ENCODE measurements at places on chromosomes 7 and 10. TPM values are rescaled to one million over a fixed set of nuclear protein-coding genes. Genes with fewer than 3 reads are reported as not detected.

The TCERG1L gene
- polyA plus RNA-seq: 3.6 TPM

The OPALIN gene
- 0.03 TPM for polyA plus RNA-seq

The ADRA2A gene
- 6.2 TPM for polyA plus RNA-seq

The HHEX gene
- 0.56 TPM for polyA plus RNA-seq

The CHST12 gene
- 24.1 TPM for polyA plus RNA-seq

The GPR26 gene
- 0.11 TPM for polyA plus RNA-seq

The NUB1 gene
- 22.1 TPM for polyA plus RNA-seq

The DPP6 gene
- 4.3 TPM for polyA plus RNA-seq

The TES gene
- 18.2 TPM for polyA plus RNA-seq

The ST8SIA6 gene
- 0.50 TPM for polyA plus RNA-seq

The IGFBP3 gene
- 12.1 TPM for polyA plus RNA-seq

The SSC4D gene
- polyA plus RNA-seq: 30.8 TPM

The TAS2R3 gene
- 0.49 TPM for polyA plus RNA-seq

The DLX6 gene
- not detected for polyA plus RNA-seq

The TFEC gene
- not detected for polyA plus RNA-seq

The TEX36 gene
- polyA plus RNA-seq: not detected

The POLR2J2 gene
- 2.1 TPM for polyA plus RNA-seq

The BICC1 gene
- polyA plus RNA-seq: 0.20 TPM

The ZNF679 gene
- not detected for polyA plus RNA-seq

The FLNC gene
- polyA plus RNA-seq: 1.9 TPM

The ASZ1 gene
- polyA plus RNA-seq: not detected

The DPYSL4 gene
- 21.6 TPM for polyA plus RNA-seq

The ELFN1 gene
- polyA plus RNA-seq: 4.5 TPM

The IMPDH1 gene
- polyA plus RNA-seq: 65.7 TPM

The SPDYE8 gene
- polyA plus RNA-seq: not detected

The GLI3 gene
- 10.6 TPM for polyA plus RNA-seq

The GNGT1 gene
- not detected for polyA plus RNA-seq

The MYOF gene
- 0.94 TPM for polyA plus RNA-seq

The ARHGEF5 gene
- polyA plus RNA-seq: 22.2 TPM

The FAM24B gene
- polyA plus RNA-seq: 0.55 TPM

The STEAP1B gene
- 3.8 TPM for polyA plus RNA-seq

The UNCX gene
- 0.03 TPM for polyA plus RNA-seq

The CPA4 gene
- polyA plus RNA-seq: not detected

The CYP3A4 gene
- not detected for polyA plus RNA-seq

The GPR37 gene
- polyA plus RNA-seq: 1.5 TPM

The RHOBTB1 gene
- 6.1 TPM for polyA plus RNA-seq

The SPDYE17 gene
- polyA plus RNA-seq: not detected

The AKR1C2 gene
- 0.50 TPM for polyA plus RNA-seq

The TUBAL3 gene
- 0.05 TPM for polyA plus RNA-seq

The GOLGA7B gene
- 0.02 TPM for polyA plus RNA-seq

The ZNF117 gene
- polyA plus RNA-seq: 2.1 TPM

The UTF1 gene
- 0.47 TPM for polyA plus RNA-seq

The AKR1C3 gene
- polyA plus RNA-seq: 6.9 TPM

The CRPPA gene
- 0.20 TPM for polyA plus RNA-seq

The FKBP9 gene
- 7.2 TPM for polyA plus RNA-seq

The DNAH11 gene
- 1.5 TPM for polyA plus RNA-seq

The MMD2 gene
- 0.08 TPM for polyA plus RNA-seq

The SRPK2 gene
- polyA plus RNA-seq: 10.0 TPM

The RPP30 gene
- 38.9 TPM for polyA plus RNA-seq

The CHAT gene
- not detected for polyA plus RNA-seq

The CADPS2 gene
- 8.9 TPM for polyA plus RNA-seq

All from H1 (cell line).